Hematopoietic multipotent progenitor cell treated with erythropoietin and hydrocortisone succinate and interleukin-3 and kit ligand, for 6 days (in vitro differentiated cells): ENCODE measurements at places on chromosomes 3 and 15.

- no peak for DNase-seq
Measured at GRCh38 chr3:126469479-126469878, 6.2 kb downstream of the ZXDC start.

- DNase-seq = no peak
Measured at GRCh38 chr3:87363721-87364120, 87.3 kb upstream of the POU1F1 start.

- DNase-seq = no peak
Measured at GRCh38 chr15:61049028-61049427, 180.1 kb downstream of the RORA start.

GRCh38 chr3:119778811-119779210 lies 3.1 kb upstream of the NR1I2 start:
- no peak for DNase-seq

- no peak for DNase-seq
Measured at GRCh38 chr3:161540594-161540993, 44.0 kb downstream of the OTOL1 start.

GRCh38 chr3:39021465-39022285 lies 30.1 kb downstream of the SCN11A start:
- DNase-seq = peak; percentile 52

GRCh38 chr15:84649706-84650105 lies 4.4 kb downstream of the WDR73 start:
- DNase-seq = no peak

GRCh38 chr3:168383573-168383972 lies 287.8 kb upstream of the GOLIM4 start:
- no peak for DNase-seq

DNA sequence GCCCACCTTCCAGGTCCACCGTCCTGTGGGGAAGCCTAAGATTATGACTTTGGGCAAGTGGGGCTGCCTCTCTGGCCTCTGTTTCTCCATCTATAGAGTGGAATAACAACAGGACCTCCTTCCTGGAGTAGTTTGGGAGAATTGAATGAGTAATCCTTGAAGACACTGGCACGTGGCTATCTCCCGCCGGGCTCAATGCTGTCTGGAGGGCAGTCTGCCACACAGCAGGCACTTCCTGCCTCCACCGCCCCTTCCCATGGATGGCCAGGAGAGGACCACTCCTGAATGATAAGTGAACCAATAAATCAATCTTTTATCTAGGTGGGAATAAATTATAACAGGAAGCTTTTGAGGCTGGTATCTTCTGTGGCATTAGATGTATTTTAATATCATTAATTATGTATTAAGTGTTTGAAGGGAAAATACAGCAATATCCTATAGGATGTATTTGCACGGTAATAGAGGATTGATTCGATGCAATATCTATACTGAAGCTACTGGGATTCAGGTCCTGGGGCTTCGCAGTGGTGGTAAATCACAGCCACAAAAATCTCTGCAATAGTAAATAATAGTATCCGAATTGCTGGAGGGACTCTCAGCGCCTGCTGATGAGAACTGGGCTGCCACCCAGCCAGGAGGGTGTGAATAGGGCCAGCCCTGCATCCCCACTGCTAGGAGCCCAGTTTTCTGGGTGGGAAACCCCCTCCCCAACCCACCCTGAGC lies 15.9 kb downstream of the MEGF11 start:
- DNase-seq = no peak

- no peak for DNase-seq
Measured at GRCh38 chr3:151012753-151013152, 40.2 kb upstream of the CLRN1 start.

DNA sequence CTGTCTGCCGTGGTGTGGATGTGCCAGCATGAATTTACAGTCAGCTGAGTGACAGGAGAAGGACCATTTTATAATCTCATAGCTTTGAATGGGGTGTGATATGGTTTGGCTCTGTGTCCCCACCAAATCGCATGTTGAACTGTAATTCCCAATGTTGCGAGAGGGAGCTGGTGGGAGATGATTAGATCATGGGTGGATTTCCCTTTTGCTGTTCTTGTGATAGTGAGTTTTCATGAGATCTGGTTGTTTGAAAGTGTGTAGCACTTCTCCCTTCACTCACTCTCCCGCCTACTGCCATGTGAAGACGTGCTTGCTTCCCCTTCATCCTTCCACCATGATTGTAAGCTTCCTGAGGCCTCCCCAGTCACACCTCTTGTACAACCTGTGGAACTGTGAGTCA lies 111.9 kb upstream of the CHD2 start:
- DNase-seq = no peak

GRCh38 chr3:118577055-118577777 lies 457.4 kb downstream of the IGSF11 start:
- DNase-seq = no peak

DNA sequence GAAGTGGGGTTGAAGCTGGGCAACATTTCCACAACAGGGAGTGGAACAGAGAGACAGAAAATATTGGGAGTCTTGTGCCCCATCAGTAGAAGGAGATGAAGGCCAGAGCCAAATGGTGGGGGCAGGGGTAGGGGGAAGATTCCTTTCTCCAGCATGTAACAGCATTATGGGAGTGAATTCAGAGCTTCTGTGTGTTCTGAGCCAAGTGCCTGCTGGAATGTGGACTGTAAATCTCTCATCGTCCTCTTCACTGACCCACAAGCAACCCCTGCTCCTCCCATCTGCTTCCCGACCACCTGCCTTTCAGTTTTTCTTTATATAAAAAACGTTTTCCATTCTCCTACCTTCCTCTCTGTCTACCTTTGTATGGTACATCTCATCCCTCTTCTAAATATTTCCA lies 344.2 kb upstream of the TPRG1 start:
- DNase-seq = no peak

DNA sequence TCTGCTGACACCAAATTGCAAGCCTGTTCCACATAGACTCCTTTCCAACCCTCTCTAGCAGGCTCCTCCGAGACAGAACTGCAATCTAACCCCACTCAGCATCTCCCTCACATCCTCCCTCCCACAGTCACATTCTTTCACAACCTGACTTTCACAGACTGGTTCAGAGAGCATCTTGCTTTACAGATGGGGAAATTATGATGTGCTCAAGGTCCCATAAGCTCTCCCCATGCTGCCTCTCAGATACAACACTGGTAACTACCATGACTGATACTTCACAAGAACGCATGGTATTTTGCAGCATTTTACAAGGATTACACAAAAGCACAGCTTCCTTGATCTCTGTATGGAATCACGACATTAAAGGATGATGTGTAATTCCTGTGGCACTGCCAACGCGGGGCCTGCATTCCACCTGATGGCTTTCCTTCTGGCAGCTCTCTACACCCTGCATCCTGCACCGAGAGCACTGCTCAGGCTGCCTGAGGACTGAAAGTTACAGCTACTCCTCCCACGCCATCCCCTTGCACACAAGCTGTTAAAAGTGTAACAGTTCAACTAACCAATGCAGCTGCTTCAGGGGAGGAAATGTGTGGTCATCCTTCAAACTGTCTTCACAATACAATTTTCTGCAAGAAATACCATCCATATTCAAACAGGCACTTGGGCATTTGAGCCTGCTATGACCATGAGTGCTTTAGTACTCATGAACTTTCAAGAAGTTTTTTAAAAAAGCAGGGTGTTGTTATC lies 27.6 kb downstream of the TBC1D2B start:
- DNase-seq = peak; percentile 54

GRCh38 chr3:142896201-142896755 lies 7.4 kb upstream of the PCOLCE2 start:
- no peak for DNase-seq

DNA sequence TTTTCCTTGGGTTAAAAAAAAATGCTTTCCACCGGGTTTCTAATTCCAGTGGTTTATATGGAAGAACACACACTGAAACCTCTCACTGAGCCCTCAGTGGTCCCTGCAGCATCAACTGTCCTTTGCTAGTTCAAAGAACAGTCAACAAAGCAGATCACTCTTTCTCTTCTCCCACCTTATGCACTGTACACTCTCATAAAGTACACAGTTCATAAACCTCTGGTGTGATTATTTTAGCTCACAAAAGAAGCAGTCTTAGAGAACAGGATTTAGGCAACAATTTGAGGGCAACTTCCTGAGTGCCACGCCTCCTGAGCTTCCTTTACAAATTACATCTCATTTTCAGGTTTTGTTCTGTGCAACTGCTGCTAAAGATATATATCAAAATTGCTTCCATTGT lies 728.4 kb upstream of the GOLIM4 start:
- peak; percentile 8 for DNase-seq

GRCh38 chr3:148190441-148190990 lies 507.2 kb upstream of the AGTR1 start:
- DNase-seq = no peak

- DNase-seq = no peak
Measured at GRCh38 chr3:73766599-73767381, 142.0 kb upstream of the PDZRN3 start.

GRCh38 chr3:13519006-13519791 lies 29.7 kb upstream of the FBLN2 start:
- DNase-seq = no peak

- no peak for DNase-seq
Measured at GRCh38 chr3:158774965-158775364, 26.9 kb upstream of the MFSD1 start.

GRCh38 chr3:114231616-114232015 lies 5.8 kb downstream of the ZNF80 start:
- DNase-seq = no peak

DNA sequence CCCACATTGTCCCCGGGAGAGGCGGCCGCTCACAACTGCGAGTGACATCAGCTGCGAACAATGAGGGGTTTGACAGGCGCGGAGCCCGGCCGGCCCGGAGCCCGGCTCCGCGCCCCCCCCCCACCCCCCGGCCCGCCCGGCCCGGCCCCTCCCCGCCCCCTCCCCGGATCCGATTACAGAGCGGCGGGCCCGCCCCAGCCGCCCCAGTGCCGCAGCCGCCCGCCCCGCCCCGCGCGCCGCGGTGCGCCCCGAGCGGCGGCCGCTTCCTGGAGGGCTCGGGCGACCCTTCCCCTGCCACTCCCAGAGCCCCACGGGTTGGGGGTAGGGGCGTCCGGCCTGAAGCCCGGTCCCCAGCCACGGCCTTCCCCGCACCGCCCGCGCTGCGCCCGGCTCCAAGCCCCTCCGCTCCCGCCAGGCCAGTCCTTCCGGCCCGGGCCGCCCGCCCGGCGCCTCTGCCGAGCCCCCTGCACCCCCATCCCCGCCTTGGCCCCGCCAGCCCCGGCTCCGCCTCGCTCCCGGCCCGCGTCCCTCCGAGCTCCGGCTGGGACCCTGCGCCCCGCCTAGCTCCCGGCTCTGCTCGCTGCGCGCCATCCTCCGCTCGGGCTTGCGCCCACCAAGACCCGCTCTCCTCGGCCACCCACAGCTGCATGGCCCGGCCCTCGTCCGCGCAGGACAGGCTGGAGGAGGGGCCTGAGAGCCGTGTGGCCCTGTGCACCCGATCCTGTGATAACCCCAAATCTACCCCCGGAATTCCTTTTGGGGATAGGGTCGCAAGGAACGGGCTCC lies at the start of gene PCBP4:
Gene PCBP4, minus strand, starts transcription at position 71 of the 786 bp plus-strand sequence. CDS start 6,214 bp downstream, outside the sequence.
- DNase-seq = peak; percentile 51

DNA sequence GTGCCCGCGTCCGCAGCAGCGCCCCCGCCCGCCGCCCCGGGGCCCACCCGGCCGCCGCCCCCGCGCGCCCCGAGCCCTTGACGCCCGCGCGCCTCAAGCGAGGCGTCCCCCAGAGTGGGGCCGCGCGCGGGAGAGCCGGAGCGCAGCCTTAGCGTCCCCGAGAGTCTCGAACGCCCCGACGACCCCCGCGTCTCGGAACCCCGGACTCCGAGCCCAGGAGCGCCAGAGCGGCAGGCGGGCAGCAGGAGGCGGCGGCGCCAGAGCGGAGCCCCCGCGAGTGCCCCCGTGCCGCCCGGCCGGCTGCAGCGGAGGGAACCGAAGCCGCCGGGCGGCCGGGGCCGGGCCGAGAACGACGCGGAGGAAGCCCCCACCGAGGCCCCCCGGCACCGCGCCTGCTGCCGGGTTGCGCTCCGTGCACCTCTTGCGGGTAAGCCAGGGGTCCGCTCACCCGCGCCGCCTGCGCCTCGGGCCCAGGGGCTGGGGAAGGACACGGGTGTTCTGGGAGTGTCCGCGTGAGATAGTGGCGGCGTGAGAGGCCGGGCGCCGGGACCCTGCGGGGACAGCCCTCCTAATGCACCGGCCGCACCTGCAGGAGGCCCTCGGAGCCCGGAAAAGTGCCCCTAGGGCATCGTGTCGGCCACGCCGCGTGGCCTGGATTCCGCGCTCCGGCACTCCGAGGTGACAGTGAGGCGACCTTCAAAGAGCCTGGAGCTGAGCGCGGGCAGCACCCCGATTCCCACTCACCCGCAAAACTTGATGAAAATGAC lies 52.0 kb upstream of the ULK4 start:
- peak; percentile 50 for DNase-seq

- no peak for DNase-seq
Measured at GRCh38 chr3:121663171-121663847, 2.6 kb upstream of the HCLS1 start.

DNA sequence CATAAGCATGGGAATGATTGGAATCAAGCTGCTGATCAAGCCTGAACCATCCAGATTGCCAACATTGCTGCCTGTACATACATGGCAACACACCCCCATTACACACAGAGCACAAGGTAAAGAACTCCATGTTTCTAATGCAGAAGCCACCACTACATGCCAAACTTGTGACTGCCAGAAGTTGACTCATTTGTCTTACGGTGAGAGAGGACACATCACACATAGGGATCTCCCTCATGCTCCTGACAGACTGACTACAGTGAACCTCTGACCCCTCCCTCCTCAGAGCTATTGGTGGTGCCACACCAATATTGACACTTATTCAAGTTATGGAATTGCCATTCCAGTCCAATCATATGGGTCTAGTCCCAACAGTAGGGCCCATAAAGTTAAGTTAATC lies 42.3 kb downstream of the EFHB start:
- no peak for DNase-seq

DNA sequence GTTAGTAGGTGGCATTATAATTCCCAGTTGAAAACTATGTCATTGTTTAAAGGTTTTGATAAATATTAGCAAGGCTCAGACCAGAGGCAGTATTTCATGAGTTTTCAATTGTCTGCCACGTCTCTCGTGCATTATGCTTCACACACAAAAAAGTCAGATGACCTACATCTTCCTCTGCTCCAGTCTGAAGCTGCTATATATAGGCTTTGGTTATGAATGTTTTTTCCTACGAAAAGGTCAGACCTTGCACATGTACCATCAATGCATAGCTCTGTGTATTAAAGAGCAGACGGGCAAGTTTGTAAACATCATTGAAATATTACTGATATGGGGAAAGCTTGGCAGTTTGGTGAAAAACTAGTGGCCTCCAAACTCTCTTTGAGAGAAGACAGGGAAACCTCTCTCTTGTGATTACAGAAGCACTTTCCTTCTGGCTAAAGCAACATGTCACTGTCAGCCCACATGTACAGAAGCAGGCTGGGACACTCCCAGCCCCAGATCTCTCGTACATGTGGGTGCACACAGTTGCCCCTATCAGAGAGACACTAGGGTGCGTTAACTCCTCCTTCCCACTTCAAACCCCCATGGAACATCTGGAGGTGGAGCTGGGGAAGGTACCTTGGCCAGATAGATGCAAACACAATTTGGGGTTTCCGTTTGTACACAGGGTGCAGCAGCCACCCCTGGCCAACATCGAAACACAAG lies 184.0 kb upstream of the BCL6 start:
- DNase-seq = no peak
